ENCODE measurements at places on chromosomes 2 and 18. TPM values are rescaled to one million over a fixed set of nuclear protein-coding genes. Genes with fewer than 3 reads are reported as not detected.

SMAD2 gene
- total RNA-seq: 33.2 TPM

ZAP70 gene
- not detected for total RNA-seq

CHRND gene
- total RNA-seq: not detected

ANKRD30B gene
- 1.9 TPM for total RNA-seq

ANKRD23 gene
- 1.3 TPM for total RNA-seq

RASGRP3 gene
- total RNA-seq: 12.1 TPM

Data from fibroblast of villous mesenchyme (primary cell).